Right renal pelvis (tissue), 4 donors: ENCODE measurements at places on chromosomes 6 and 20. TPM values are rescaled to one million over a fixed set of nuclear protein-coding genes. Genes with fewer than 3 reads are reported as not detected.

C20orf202 gene
- 0.28 TPM for polyA plus RNA-seq

DNA sequence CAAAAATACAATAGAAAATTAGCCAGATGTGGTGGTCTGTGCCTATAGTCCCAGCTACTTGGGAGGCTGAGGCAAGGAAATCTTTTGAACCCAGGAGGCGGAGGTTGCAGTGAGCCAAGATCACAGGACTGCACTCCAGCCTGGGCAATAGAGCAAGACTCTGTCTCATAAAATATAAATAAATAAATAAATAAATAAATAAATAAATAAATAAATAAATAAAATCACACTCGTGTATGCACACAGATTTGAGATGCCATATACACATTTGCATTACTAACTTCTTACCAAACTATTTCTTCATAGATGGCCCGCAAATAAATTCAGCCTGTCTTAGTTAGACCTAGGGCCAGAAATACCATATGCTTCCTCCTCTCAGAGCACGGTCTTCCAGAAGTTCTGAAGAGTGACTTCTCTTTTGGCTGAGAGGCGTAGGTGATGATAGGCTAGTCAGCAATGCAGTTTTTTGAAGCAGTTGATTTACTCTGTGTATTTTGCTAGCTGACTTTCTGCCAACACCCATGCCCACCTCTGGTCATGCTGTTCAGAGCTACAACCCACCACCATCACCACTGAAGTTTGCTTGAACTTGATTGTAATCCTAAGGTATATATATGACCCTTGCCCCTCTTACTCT is 150.1 kb downstream of the SASH1 start:
- no peak for DNase-seq

KIF25 gene
- 0.61 TPM for polyA plus RNA-seq

TSHZ2 gene
- 13.0 TPM for polyA plus RNA-seq

- DNase-seq = no peak
These were observed 342.5 kb upstream of the JARID2 start for GRCh38 chr6:14903176-14904038.

RBPJL gene
- not detected for polyA plus RNA-seq

TRIM31 gene
- polyA plus RNA-seq = not detected

DEFB123 gene
- not detected for polyA plus RNA-seq

- no peak for DNase-seq
These were observed 350 bp downstream of the HELZ2 start for GRCh38 chr20:63573647-63574131.

GRCh38 chr6:38117281-38117680 is 297.8 kb downstream of the ZFAND3 start:
- no peak for DNase-seq

MRPL18 gene
- 77.0 TPM for polyA plus RNA-seq

DNA sequence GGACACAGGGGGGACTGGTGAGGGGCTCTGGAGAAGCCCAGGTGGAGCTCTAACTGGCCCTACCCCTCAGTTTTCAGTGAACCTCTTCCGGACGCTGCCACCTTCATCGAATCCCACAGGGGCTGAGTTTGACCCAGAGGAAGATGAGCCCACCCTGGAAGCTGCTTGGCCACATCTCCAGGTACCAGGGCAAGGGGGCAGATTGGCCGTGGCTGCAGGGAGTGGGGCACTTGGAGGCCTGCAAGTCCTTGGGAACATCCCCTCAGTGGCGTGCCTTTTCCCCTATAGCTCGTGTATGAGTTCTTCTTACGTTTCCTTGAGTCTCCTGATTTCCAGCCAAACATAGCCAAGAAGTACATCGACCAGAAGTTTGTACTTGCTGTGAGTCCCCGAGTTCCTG is 6.6 kb downstream of the MEA1 start:
- no peak for DNase-seq

TTLL9 gene
- 3.2 TPM for polyA plus RNA-seq

- peak; percentile 57 for DNase-seq
These were observed 171.4 kb downstream of the DTNBP1 start for GRCh38 chr6:15491255-15491985.

DNA sequence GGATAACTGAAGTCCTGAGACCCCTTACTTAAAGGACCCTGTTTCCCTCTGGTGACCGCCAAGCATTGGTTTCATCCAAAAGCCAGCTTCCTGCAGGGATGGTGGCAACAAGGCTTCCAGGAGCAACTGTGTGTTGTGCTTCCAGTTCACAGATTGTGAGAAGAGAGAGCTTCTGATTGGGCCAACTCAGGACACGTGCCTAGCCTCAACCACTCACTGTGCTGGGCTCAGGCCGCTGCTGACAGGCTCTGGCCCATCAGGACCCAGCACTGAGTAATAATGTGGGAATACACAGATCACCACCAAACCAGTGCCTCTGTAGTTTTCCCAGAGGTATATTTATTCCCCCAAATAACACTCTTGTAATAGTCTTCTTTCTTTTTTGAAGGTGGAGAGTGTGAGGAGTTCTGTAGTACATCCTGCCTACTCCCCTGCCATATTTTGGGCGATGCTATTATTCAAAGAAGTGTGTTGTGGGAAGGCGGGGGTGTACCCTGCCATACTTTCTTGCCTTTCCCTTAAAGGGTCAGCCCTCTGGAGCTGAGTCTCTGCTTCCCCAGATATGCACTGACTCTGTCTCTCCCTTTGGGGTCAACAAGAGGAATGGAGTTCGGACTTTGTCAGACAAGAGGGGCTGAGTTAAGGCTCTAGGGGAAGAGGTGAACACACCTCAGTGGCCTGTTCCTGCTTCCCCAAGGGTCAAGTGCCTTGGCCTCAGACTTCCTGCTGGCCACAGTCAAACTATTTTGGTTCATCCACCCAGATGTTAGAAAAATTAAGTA is 23.2 kb downstream of the PPP1R16B start:
- DNase-seq = no peak
